Left ventricle myocardium inferior (tissue), 1 donor: ENCODE measurements at places on chromosomes 3 and 15. TPM values are rescaled to one million over a fixed set of nuclear protein-coding genes. Genes with fewer than 3 reads are reported as not detected.

NLGN1 gene
- 13.7 TPM for total RNA-seq

WDR93 gene
- not detected for total RNA-seq

DNA sequence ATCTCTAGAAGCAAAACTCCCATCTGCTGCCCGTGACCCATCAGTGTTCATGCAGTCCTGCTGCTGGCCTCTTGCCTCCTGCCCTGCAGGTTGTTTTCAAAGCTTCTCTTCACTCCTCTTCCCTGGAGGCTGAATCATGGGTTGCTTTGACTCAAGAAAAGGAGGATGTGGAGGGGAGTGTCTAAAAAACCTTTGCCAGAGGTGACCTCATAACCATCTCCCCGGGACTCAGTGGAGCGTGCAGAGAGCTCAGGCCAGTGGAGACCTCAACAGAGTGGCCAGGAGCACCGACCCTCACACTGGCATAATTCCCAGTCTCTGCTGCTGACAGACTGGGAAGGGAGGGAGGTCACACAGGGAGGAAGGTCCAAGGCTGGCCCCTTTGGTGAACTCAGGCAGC lies 60.9 kb upstream of the ITGA11 start:
- peak; percentile 55 for DNase-seq

- DNase-seq, result no peak
Measured at GRCh38 chr3:87581240-87581639, 304.9 kb upstream of the POU1F1 start.

RETNLB gene
- not detected for total RNA-seq

TBC1D5 gene
- 26.9 TPM for total RNA-seq

DNA sequence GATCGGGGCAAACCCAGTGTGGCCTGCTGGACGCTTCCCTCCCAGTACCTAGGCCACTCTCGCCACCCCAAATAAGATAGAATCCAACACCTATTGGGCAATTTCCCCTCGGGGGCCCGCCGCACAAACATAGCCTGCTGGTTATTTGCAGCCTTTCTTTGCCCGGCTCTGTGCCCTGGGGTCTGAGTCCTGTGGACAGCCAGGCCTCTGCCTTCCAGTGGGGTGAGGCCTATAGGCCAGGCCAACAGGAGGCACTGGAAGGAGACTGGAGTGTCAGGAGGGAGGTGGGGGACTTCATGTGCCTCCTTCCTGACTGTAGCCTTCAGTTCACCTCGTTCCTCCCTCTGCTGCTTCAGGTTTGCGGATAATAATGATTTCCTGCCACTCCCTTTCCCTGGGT lies 47.4 kb upstream of the LDHAL6B start:
- DNase-seq, result no peak

DNA sequence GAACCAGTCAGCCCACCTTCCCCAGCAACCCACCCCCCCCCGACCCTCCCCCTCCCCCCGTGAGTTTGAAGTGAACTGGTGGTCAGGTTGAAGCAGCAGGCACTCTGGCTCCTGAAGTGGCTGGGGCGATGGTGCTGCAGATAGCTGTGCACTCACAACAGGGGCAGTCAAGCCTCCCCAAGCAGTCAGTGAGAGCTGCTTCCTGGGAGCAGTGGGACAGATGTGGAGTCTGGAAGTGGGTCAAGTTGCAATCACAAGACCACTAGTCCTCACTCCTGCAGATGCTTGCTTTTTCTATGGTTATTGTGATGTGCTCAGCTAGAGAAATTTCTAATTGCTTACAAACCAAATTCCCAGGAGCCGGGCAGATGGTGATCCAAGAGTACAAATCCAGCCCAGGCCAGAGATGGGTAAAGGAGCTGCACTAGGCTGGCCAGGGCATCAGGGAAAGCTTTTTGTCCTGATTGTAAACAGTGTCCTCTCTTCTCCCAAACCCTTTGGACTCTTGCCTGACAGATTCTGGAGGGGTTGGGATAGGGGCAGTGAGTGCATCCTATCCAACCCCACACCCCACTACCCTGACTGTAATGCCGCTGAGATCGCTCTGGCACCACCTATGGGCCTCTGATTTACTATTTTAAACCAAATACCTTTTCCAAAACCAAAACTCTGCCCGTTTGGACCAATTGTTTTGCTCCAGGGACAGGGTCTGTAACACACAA lies 9.8 kb upstream of the CLPX start:
- DNase-seq, result no peak

- no peak for DNase-seq
Measured at GRCh38 chr15:38112406-38112805, 140.2 kb upstream of the SPRED1 start.

DNA sequence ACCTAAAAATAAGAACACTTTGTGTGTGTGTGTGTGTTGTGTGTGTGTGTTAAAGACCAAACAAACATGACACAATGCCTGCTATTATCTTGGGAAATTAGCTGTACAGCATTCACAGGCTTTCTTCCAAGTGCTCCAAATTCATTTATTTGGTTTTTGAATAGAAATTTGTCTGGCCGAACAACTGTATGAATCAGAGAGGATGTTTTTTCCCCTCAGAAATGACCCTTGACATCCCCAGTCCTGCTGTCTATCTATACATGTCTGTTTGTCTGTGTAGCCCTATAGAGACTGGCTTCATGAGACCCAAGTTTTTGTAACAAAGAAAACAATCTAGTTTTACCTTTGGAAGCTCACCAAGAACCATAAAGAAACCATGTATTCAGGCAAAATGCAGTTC lies 549.8 kb downstream of the NSUN3 start:
- DNase-seq, result no peak
